Fibroblast of skin of left quadriceps (primary cell): ENCODE measurements at places on chromosomes 11 and 22.

DNA sequence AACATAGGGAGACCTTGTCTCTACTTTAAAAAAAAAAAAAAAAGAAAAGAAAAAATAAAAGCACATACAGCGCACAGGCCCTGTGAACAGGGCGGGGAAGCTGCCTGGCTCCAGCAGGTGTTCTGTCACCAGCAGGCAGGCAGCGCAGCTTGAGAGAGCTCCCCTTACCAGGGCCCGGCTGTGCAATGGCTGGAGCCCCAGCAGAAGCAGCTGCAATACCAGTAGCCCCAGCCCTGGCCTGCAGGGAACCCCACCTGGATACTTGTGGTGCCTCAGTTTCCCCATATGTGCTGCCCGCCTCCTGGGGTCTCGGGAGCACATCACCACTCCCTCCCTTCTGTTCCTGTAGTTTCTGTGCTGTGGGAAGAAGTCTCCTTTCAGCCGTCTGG, 12.3 kb downstream of the TSPAN32 start:
- DNase-seq, result no peak

DNA sequence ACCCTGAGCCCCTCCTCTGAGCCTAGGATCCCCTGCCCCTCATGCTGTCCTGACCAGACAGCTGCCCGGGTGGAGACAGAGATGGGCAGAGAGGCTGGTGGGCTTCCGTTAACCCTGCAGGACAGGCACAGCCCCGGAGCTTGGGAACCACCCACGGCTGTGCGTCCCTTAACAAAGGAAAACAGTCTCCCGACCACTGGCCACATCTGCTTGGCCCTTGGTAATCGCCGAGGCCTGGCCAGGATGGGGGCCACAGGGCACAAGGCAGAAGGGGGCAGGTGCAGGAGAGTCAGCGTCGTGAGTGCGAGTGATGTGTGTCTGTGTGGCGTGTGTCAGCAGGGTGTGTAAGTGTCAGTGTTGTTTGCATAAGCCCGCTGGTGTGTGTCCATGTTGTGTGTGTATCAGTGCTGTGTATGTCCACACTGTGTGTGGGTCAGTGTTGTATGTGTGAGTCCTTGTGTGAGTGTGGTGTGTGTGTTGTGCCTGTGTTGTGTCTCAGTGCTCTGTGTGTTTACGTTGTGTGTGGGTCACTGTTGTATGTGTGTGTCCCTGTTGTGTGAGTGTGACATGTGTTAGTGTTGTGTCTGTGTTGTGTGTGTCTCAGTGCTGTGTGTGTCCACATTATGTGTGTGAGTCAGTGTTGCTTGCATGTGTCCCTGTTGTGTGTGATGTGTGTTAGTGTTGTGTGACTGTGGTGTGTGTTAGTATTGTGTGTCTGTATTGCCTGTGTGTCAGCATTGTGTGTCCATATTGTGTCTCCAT, 369.5 kb downstream of the BRD1 start:
- no peak for DNase-seq

DNA sequence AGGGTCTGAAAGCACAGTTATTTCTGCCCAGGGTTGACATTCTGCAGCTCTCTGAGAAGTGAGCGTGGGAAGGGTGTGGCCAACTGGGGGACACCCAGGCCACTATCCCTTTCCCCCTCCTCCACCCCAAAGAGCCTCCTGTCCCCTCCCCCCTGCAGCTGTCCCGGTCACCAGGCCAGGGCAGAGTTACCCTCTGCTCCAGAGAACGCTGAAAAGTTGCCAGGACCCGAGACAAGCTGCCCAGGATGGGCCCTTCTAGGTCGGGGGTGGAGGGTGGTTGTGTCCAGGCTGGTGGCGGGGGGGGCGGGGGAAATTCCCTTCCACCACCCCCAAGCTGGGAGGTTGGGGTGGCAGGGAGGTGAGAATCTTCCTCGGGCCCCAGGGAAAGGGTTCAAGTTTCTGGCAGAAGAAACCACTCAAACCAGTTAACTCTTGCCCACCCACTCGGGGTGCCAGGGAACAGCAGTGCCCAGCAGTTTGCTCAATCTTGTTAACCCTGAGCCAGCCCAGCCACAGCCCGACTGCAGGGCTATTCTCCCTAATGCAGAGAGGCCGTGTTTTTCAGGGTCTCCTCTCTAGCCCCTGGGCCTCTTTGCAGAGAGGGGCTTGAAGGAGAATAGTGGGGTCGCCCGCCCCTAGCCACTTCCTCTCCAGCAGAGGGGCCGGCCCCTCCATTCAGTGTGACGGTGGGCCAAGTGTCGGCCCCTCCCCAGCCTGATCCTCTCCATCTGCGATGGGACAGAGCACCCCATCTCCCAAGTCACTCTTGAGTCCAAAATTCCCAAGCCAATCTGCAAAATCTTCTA, 697 bp downstream of the LGALS1 start:
- no peak for DNase-seq

- DNase-seq, result no peak
Measured at GRCh38 chr11:58121096-58121495, 4.2 kb downstream of the OR9I1 start.
